ENCODE measurements at places on chromosomes 7 and 10.

DNA sequence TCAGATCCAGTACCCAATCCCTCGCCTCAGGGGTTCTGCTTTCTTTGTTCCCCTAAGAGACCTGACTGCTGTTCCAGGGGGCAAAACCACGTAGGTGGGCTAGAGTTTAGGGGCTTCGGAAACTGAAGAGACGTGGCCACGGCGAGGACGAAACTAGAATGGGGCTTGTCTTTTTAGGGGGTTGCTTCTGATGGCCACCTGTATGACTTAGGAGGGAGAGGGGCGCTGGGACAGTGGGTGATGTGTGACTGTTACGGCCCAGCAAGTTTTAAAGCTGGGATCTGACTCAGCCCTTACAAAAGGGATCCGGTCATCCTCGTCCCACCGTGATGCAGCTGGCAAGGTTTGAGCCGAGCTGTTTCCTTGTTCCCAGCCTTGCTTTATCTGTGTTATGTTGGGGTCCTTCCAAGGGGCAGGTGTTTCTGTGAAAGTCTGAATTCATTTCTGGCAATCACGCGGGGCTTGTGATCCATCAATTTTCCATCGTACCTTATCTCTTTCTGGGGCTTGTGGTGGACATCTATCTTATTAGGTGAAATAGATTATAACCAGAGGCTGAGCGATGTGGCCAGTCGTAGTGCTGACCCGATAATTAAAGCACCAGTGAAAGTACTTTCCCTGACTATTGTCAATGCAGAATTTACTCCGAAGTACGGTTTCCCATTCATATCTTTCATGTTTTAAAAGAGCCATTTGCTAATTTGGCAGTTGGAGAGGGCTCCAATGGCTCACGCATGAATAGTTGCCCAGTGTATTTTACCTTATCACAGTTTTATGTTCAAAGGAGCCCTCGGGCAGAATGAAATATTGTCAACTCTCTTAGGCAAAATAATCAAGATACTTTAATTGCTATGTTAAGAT lies 830 bp downstream of the MET start:
- DNase-seq: no peak

DNA sequence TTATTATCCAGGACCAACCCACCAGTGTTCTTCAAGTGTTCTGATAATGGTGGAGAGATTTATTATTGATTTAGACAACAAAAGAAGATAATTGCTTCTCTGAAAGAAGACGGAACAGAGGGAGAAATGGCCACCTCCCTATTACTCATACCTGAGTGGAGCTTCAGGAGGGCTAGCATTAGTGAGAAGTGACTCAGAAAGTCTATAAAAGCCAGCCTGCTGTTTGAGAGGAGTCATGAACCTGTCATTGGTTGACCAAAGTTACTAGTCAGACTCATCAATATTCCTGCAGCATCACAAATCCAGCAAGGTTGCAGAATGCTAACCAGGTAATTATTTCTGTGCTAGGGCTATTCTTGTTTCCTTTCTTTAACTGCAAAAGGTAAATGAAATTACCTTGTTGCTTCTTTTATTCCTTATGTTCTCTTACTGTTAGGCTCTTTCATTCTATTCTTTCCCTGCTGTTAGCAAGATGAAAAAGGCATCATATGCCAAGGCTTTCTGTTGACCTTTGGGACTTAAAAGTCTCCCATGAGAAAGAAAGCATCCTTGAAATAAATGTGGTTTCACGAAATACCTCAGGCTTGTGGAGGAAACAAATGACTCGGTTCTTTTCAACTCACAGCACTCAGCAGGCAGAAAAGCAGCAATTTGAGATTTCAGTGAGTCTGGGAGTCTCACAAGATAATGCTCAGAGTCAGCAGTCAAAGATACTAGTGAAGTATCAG lies 256.4 kb upstream of the PHYHIPL start:
- no peak for DNase-seq

- DNase-seq: no peak
These were observed 166.8 kb downstream of the C1GALT1 start for GRCh38 chr7:7349156-7349555.

DNA sequence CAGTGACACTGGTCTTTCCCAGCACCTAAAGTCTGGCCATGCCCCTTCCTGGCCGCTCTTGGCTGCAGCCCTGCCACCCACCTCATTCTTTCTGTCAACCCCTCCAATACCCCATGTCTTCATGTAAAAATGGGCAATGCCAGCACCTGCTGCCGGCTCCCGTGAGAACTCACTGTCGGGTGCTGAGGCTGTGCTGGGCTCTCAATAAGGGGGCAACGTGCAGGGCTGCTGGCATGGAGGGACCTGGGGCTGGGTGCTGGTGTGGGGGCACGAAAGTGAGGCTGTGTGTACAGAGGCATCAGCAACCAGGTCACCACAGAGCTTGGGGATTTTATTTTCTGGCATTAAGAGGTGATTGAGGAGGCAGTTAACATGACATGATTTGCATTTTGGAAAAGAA lies 65.3 kb downstream of the ALOX5 start:
- no peak for DNase-seq

- no peak for DNase-seq
These were observed 16.2 kb downstream of the OLAH start for GRCh38 chr10:15059914-15060313.

- no peak for DNase-seq
These were observed 55.6 kb downstream of the STEAP1B start for GRCh38 chr7:22444181-22444971.

DNA sequence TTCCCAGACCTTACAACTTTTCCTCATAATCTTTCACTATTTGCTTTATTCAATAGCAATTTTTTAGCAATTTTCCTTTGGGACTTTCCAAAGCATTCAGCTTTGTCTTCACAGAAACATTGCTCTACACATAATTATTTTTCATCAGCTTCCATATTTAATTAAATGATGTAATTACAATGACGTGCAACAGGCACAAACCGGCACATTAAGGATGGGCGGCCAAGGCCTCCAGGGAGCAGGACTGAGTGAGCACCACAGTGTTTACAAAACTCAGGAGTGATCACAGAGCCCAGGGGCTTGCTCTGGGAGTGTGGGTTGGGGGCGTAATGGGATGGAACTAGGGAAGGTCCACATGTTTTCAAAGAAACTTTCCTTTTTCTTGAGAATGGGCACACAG lies 69.8 kb downstream of the MAD1L1 start:
- DNase-seq: no peak

GRCh38 chr7:44533301-44534055 lies 7.7 kb downstream of the NPC1L1 start:
- no peak for DNase-seq

DNA sequence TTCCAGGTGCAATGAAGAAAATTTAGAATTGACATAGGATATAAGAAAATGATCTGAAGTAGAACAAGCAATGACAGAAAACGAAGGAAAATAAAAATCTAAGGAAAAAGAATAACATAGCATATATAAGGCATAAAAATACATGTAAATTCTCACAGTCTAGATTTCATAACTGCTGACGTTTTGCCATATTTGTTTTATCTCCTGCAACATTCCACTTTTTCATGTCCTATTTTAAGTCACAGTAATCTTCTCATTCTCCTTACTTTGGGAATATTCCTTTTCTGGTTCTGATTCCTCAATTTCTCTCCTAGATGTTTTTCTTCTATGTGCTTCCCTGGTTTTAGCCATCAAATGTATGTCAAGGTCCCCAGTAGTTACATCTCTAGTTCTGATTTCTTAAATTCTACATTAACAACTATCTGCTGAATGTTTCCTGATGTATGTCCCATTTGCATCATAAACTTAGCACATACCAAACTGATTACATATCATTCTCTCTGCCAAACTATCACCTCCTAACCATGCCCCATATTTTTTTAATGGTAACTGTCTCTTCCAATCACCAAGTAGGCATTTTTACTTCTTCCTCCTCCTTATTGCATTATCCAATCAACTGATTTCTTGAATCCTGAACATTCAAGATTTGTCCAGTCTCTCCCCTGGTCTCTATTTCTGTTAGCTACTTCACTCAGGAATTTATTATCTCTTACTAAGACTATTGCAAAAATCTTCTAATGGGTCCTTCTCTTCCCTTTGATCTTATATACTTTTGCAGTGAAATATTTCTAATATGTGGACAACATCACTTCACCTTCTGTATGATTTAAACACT lies 171.3 kb downstream of the DNAJC1 start:
- no peak for DNase-seq

DNA sequence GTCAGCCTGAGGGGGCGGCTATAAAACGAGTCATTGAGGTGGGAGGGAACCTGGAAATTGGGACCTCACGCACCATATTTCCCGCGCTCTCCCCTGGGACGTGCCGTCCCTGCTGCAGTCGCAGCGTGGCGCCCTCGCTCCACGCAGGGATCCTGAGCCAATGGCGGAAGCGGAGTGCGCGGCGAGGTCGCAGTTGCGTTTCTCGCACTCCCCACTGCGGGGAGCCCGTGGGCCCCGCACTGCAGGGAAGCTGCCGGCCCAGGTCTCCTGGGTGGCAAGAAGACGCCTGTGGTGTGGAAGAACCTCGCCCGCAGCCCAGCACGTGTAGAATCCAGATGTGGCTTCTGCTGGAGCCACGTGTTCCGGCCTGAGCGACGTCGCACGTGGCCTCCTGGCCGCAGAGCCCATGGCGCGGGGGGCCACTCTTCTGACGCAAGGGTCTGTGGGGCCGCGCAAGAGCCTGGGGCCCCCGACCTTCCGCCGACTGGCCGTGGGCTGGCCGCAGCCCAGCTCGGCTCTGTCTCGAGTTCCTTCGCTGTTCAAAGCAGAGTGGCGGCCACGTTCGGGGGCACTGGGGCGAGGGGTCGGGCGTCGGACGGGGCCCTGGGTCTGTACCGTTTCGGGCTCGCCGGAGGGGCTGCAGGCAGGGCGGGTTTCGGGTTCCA lies 26.4 kb downstream of the HIF1AN start:
- peak; percentile 42 for DNase-seq
